CD4-positive, alpha-beta T cell treated with Interleukin-21 for 1 hour (primary cell): ENCODE measurements at places on chromosomes 5 and 9.

DNA sequence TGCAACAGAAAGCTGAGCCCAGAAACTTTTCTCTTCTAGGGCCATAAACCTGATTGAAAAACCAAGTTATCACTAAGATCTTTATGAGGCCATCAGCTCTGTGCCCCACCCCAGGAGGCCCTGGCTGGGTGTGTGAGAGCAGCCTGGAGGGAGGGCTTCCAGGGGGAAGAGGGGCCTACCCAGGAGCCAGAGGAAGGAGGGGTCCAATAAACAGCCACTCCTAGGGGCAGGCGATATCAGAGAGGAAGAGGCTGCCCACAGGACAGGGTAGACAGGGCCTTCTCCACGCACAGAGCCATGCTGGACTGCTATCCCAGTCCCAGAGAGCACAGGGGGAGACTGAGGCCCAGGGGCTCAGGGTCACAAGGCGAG, 4.5 kb upstream of the CDX1 start:
- DNase-seq, result no peak

DNA sequence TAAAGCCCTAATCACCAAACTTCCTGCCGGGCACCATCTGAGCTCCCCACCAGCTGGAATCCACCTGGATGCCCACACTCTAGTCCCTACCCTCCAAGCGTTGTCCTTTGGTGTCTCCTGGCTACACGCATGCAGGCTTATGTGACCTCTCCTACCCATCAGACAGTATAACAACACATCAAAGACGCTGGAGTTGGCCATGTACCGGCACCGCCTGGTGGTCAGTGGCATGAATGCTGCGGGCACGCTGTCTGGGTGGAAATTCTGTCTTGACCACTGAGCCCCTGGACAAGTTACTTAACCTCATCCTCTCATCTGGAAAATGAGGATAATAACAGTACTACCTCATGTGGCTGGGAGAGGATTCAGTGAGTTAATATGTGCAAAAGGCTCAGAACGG, 23.4 kb upstream of the CORO2A start:
- DNase-seq, result peak; percentile 22

DNA sequence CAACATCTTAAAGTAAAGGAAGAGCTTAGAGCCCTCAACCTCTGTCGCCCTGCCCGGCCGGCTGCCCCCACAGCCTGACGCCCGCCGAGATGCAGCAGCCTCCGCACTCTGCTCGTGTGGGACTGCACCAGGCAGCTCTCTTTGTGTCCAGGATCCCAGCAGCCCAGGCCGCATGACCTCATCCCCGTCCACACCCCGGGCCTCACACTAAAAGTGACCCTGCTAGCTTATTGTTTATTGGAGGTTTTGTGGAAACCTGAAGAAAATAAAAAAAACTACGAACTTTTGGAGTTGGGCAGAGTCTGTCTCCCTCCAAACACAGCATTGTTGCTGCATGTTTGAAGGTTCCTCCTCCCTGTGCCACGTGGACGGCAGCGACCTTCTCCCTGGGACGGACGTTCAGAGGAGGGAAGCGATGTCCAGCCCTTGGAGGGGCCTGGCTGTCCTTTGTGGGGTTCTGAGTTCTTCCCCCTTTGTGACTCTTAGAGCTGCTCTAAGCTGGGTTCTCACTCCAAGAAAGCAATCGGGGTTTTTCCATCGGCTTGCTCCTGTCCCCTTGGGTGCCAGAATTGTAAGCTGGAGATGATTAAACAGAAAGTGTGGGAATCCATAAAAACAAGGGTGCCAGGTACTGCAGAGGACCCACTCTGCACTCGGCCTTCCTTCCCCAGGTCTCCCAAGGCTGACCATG, 103.5 kb upstream of the COL5A1 start:
- no peak for DNase-seq

GRCh38 chr5:169548315-169548714, 35.3 kb upstream of the SPDL1 start:
- no peak for DNase-seq

- DNase-seq, result no peak
Observed at GRCh38 chr9:38286766-38287165, 105.7 kb upstream of the ALDH1B1 start.

DNA sequence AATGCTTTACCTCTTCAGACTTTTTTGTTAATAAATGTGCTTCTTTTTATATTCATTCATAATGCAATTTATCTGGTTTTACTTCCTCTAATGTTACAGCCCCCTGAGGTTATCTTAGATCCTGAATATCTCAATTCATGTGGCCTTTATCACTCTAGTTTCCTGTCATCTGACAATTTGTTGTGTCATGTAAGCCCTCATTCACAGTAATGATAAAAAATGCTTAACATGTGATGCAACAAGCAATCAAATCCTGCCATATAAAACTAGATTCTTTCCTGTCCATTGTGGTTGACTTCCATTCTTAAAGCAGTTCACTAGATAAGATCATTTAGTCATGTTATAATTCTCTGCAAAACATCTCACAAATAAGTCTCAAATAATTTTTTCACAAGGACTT, 991.2 kb upstream of the ACO1 start:
- no peak for DNase-seq

DNA sequence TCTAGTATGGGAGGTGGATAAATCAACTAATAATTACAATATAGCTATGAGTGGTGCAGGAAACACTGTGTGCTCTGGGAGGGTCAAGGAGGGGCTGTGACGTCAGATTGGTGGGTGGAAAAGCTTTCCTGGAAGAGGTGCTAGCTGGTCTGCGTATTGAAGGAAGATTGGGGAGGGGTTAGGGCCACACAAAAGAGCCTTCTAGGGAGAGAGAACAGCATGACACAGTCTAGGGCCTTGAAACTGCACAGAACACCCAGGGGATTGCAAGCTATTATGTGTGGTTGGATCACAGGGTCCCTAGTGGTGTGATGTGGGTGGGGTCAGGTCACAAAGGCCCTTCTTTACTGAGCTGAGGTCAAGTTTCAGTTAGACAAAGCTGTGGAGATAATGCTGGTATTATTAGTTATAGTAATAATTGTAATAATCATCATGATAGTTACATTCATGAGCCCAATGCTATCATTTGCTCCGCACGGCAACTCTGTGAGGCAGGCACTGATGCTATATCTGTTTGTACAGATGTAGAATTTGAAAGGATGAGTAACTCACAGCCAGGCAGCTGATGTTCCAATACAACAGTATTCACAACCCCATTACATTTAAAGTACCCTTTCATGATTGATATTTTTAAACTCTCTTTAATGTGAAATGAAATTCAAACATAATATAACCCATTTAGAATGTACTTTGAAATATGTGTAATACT, 197.4 kb upstream of the IL12B start:
- DNase-seq, result no peak

DNA sequence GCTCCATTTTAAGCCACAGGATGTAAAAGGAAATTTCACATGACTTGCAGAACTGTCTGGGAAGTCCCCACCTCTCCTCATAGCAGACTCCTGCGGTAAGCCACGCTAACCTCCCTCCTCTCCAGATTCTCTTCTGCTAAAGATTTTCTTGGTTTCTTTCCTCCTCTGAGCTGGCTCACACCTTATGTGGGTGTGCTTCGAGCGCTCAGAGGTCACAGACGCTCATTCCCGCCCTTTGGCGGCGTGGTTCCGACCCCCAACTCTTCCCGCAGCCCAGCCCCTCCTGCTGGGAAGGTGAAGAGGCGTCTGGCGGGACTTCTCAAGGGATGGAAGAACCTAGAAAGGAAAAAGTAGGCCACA, 32.9 kb upstream of the CDK20 start:
- peak; percentile 21 for DNase-seq

- no peak for DNase-seq
Observed at GRCh38 chr5:140753561-140753960, 32.4 kb upstream of the PCDHA1 start.

DNA sequence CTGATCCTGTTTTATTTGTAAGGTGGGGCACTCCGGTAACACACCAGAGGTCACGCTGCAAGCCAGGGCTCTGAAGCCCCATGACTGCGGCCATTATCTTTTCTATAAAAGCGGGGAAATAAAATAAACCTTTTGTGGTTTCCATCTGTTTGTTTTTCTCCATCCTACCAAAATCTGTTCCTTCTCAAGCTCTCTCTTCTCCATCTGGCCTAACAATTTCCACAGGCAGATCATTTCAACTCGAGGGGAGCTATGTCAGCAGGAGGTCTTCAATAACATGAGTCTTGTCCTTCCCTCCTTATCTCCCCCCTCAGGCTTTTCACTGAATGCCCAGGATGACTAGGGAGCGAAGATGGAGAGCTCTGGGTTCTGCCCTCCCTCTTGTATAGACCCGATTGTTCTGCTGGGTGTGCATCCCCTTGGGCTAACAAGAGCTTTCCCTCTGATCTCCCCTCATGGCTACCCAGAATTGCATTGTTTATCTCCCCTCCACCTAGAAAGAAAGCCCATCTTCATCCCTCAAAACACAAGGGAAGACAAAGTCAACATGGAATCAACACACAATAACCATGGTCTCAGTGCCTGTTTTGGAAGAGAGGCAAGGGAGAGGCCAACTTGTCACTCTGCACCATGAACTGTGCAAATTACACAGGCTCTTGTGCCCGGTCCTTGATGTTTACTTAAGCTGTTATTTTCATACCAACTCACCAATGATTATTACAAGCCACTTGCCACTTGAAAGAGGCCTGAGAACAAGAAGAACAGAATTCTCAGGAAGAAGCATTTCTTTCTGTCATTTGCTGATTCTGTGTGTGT, 187.8 kb downstream of the FANCC start:
- DNase-seq, result no peak

DNA sequence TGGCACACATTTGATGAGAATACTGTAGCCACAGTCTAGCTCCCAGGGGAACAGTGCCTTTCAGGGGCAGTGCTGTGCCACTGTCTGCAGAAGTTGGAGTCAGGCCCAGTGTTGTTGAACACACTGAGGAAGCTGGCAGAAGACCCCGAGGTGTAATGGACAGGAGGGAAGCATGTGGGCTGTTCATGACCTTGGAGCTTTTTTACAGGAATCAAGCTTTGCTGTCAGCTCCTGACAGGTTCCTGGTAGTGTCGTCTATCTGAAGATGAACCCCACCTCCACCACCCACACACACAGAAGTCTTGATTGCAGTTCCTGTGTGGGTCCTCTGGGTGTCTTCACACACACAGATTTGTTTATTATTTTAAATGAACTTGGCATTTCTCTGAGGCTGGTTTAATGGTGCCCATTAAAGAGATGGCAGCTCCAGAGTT, 40.3 kb upstream of the TNFAIP8 start:
- DNase-seq, result peak; percentile 83

DNA sequence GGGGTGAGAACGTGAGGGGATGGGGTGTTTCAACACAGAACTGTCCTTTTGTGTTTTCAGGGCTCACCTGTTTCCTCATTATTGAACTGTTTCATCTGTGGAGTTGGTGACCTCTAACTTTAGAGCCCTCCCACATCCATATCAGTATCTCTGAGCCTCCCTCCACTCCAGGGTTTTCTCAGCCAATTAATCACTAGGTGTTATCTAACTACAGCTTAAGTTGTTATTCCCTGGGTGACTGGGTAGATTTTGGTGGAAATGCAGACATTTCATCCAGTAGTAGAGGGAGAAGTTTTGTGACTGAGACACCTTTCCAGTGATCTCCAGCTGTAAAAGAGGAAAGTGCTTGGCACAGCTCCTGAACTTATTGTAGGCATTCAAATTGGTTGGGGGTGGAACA, 23.7 kb downstream of the PPP3R2 start:
- DNase-seq, result no peak

- no peak for DNase-seq
Observed at GRCh38 chr9:17065062-17065461, 69.8 kb upstream of the CNTLN start.

DNA sequence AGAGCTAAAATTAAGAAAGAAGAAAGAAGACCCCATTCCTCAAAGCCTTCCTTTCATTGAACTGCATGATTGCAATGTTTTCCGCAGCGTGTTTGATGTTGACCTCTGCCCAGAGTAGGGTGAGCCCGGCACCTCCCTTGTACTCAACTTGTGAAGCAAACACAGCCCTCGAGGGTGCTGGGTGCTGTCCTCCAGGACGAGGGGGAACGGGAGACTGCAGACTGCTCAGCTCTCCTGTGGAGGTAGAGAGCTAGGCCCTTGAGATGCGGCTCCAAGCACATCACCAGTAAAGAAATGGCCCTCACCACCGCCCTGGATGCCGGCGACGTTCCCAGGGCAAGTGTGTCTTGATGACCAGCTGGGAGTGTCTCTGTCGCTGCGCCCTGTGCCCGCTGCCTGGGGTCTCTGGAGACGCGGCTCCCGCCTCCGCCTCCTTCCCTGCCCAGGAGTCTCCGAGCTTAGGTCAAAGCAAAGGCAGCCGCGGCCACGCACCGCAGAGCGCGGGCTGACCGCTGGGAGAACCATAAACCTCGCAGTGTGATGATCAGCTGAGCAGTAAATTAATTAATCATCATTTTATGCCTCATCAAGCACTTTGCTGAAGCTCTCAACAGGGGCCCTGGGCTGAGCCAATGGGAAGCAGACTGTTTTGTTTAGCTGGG, 108.7 kb downstream of the IRX2 start:
- DNase-seq, result no peak

DNA sequence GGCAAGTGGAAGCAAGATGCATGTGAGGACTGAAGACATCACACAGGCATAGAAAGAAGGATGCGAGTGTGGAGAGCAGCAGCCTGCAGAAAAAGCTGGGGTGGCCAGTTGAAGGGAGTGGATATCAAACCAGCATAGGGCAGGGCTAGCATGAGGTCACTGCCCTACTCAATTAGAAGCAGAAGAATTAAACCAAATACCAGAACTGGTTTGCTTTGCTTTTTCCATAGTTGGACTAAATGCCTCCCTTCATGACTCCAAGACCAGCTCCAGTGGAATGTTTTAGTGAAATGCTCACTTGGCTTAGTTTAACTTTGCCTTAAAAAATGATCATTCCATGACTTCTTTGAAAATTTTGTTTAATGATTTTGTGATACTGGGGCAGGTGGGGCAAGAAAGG, 45.8 kb downstream of the TMEM167A start:
- no peak for DNase-seq

DNA sequence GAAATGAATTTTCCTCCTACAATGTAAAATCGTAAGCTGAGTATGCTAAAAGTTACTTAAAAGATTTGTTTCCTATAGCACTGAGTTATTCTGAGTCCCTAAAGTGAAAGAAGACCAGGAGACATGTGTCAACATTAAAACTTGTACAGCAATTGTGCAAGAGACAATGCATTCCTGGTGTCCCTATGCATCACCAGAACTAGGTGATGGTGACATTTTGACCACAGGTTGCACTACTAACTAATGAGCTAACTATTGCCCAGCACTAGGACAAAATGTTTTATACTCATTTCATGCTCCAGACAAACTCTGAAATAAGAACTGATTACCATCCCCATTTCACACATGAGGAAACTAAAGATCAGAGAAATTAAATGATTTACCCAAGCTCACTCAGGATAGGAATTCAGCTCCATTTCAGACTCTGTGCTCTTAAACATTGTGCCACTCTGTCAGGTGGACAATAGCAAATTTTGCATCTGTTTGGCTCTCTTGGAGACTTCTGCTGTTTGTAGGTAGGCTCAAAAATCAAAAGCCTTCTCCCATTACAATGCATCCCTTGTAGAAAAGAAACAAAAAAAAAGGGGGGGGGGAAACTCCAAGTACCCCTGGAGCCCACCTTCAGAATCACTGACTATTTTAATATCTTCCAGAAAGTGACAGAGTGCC, 269.2 kb downstream of the ACTL7B start:
- DNase-seq, result no peak
